ENCODE measurements at places on chromosomes 2 and 18.

DNA sequence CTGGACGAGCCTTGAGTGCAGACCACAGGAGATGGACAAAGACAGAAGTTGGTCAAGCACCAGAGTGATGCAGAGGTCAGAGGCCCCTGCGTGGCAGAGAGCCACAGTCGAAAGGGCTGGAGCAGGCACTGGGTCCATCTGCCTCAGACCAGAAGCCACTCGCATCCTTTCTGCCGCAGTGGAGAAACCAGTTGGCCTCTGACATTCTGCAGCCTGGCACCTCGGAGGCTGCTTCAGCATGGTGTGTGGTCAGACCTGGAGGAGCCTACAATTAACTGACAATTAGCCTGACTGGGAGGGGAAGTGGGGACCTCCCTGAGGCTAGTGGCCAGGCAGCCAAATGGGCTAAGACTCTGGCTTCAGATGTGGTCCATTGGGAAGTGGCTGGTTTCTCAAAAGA lies 111.1 kb downstream of the SGPP2 start:
- no peak for DNase-seq

DNA sequence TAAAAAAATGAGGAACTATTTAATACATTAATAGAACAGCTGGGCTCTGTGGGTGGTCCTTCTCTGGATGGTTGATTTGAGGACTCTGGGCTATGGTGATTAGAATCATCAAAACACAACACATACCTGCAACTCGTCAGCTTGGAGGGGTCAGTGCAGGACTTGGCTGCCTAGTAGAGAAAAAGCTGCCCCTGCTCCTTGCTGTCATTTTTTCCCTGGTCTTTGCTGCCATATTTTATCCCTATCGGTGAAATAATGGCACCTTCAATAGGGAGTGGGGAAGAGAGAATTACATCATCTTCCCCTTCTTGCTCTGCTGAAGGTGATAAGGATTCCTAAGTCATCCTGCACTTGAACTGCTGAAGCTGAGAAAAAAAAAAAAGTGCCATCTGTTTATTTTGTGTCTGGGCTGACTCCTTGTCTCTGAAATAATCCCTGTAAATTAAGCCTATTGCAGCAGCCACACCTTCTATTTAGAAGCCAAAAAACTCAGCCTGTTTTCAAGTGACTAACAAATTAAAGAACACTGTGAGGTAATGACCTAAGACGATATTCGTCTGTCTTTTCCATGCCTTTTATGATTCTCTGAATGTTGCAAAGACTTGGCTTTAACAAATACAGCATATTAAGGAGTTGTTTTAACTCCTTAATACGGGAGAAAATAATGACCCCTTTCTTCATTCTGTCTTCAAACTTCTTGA lies 89.3 kb downstream of the ACVR1 start:
- DNase-seq: no peak

DNA sequence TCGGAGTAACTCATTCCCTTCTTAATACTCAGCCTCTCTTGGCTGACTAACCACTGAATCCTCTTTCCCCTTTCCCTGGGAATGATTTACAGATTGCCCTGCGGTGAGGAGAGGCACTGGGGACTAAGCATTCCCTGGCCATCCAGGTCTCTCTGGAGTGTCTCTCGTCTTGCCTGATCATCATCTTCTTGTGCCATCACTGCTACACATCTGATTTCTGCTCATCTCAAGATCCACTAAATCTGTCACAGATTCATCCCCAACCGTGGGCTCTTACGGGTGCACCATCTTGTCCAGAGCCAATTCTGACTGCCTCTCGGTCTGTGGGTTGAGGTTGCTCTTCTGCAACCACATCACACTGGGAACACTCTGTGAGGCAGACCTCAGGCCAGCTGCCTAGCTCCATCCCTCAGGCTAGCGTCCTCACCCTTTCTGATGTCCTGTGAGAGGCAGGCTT lies 12.0 kb downstream of the SFTPB start:
- no peak for DNase-seq

GRCh38 chr18:27862041-27862682 lies 314.8 kb downstream of the CDH2 start:
- DNase-seq: no peak

GRCh38 chr2:48482769-48483168 lies 47.2 kb upstream of the STON1 start:
- DNase-seq: no peak

DNA sequence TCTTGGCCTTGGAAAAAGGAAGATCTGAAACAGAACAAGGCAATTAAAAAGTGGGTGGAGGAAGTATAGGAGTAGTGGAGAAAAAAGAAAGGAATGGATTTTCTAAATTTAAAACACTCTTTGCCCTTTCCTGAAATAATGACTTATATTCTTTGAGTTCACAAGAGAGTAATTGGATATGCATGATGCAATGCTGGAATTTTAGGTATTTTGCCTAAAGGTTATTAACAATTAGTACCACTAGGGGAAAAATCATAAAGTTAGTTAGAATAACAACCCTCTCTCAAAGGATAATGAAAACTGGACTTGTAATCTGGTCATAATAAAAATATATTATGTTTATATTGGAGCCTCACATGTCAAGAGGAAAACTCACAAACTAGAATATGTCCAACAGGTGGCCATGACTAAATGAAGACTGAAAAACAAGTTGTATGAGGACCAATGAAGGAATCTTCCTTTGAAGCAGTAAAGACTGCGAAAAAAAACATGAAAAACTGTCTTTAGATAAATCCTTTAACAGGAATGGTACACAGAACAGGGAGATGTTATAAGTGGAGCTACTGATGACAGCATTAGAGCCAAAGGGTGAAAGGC lies 281.8 kb downstream of the NCKAP5 start:
- DNase-seq: peak; percentile 97

DNA sequence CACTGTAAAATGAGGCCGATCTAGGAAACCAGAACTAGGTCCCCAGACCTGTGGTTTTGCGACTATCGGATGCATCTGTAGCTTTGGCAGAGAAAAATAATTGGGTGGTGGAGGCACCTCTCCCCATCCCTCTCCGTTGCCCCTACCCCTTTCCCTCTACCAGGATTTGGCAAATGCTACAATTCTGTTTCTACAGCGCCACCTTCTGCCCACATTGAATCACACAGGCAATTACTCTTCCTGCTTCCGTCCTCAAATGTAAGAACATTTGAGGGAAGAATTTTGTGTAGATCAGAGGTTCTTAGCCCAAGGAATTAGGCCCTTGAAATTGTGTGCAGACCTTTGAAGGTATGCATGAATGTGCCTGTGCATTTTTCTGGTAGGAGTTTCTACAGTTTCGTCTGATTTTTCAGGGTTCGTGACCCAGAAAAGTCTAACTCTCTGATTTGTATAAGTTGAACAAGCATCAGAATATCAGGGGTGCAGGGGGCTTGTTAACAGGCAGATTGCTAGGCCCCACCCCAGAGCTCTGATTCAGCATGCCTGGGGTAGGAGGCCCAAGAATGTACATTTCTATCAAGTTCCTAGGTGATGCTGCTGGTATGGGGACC lies 11.2 kb downstream of the ATP6V1B1 start:
- no peak for DNase-seq
